ENCODE measurements at places on chromosomes 3 and 15.

GRCh38 chr3:112904786-112905185 lies 58.1 kb upstream of the CD200R1L start:
- no peak for DNase-seq

DNA sequence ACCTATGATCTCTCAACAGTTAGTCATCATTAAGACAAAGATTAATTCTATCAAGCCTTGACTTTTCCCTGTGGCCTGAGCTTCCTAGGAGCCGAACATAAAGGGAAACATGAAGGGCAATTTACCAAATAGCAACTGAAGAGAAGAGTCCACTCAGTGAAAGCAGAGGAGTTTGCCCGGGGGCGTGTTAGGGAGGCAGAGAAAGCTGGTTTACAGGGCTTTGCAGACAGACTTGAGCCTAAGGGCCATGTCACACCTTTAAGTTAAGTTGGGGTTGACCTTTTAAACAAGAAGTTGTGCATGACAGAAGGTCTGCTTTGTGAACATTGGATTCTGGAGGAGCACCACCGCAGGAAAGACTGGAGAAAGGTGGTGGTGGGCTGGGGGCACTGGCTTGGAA lies 701.8 kb upstream of the CFAP20DC start:
- DNase-seq = no peak

- no peak for DNase-seq
Measured at GRCh38 chr15:29593629-29594028, 228.6 kb downstream of the TJP1 start.

DNA sequence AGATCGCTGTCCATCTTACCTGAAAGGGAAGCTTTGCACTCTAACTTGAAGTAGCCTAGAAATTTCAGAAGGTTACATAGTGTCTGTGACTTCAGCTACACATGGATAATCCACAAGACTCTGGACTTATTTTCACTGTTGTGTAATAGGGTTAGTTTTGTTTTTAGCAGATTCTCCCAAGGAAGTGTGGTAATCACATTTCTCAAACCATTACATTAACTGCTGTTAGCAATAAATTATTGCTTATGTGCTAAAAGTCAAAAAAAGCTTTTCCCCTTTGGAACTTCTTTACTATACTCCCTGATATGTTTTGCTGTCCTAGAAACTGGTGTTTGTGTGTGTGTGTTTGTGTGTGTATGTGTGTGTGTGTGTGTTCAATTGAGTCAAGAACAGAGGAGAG lies 351.8 kb upstream of the TPRG1 start:
- no peak for DNase-seq

DNA sequence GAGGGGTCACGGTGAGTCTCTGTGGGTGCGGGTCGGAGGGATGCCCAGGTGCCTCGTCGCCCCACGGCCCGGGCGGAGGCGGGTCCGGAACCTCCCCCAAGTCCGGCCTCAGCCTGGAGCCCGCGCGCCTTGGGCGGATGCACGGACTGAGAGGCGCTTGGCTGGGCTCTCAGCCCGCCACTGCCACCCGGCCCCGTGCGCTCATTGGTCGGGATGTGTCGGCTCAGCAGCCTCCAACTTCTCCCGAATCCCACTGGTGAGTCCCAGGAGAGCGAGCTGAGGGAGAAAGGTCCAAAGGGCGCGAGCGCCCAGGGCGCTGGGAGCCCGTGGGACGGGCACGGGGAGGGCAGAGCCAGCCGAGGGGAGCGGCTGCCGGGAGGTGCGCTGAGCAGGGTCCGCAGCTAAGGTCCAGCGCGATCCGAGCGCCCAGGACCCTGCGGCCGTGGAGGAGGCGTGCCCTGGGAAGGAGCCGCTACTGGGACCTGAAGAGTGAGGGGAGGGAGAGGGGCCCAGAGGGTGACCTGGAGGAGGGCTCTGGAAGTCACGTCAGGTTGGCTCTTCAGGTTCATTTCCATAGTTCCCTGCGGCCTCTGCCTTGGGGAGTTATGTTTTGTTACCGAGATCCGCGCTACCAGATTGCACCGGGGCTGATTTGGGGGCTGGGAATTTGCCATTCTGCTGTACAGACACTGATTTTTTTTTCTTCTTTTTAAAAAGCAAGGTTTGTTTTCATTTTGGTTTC lies at the start of gene MME:
MME (plus strand) TSS at position 574 of the 742 bp plus-strand sequence. CDS start 3,849 bp downstream, outside the sequence.
- DNase-seq = no peak

GRCh38 chr15:58380280-58380945 lies 51.4 kb upstream of the LIPC start:
- DNase-seq = no peak

GRCh38 chr3:194664857-194665256 lies 7.1 kb downstream of the LSG1 start:
- DNase-seq = no peak

DNA sequence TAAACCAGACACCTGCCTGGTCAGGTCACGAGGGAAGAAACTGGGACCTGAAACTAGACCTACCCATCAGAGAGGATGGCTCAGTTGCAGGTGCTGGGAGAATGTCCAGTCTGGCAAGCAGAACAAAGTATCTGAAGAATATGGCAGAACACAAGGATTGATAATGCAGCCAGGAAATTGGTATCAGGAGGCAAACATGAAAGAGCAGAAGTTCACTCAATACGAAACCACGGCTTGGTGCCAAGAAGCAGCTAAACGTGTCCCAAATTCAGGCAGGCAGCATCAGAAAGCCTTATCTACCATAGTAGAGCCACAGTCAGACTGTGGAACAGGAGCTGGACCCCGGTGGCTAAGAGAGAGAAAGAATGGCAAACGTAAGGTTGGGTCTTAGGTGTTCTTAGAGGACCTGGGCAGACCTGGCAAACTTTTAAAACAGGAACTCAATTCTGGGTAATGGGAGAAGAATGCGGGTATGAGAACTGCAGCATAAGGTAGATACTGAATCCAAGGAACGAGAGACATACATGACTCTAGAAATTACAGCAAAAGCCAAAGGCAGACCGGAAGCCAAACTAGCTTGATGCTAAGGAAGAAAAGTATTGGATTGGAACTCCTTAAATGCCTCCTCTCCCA lies 169.0 kb upstream of the NECTIN3 start:
- DNase-seq = no peak

GRCh38 chr3:126208182-126208581 lies 27.8 kb upstream of the ALDH1L1 start:
- no peak for DNase-seq

- no peak for DNase-seq
Measured at GRCh38 chr3:134253475-134254226, 3.0 kb upstream of the RYK start.

- no peak for DNase-seq
Measured at GRCh38 chr3:45205126-45205525, 21.0 kb downstream of the TMEM158 start.

- DNase-seq = no peak
Measured at GRCh38 chr15:72338617-72339321, 18.8 kb upstream of the CELF6 start.

- DNase-seq = no peak
Measured at GRCh38 chr3:81788610-81789009, 27.2 kb upstream of the GBE1 start.

DNA sequence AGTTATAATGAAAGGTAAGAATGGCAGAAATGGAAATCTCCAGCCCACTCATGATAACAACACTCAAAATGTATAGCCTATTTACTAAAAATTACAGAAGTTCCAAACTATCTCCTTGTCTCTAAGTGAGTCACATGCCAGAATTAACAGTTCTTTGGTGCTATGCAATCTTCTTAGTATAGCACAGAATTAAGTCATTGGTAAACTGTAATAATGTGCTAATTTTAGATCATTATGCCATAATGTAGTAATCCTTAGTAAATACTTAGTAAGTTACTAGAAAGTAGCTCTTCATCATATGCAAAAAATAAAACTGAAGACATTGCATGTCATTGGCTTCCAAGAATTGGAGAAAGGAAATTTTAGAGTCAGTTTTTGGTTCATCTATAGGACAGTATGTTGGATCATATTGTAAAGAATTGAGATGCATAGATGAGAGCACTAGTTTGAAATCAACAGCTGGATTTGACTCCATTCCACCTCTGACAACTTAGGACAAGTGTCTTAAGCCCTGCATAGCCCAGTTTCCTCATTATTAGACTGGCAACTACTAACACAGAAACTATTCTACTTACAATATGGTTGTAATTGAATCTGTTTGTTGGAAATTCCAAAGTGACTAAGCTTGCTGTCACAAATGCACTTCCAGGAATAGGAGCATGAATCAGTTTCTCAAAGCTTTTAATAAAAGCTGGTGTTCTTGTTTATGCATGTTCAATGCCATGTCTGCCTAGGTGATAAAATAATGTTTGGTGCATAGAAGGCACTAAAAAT lies 40.1 kb upstream of the CD47 start:
- no peak for DNase-seq

DNA sequence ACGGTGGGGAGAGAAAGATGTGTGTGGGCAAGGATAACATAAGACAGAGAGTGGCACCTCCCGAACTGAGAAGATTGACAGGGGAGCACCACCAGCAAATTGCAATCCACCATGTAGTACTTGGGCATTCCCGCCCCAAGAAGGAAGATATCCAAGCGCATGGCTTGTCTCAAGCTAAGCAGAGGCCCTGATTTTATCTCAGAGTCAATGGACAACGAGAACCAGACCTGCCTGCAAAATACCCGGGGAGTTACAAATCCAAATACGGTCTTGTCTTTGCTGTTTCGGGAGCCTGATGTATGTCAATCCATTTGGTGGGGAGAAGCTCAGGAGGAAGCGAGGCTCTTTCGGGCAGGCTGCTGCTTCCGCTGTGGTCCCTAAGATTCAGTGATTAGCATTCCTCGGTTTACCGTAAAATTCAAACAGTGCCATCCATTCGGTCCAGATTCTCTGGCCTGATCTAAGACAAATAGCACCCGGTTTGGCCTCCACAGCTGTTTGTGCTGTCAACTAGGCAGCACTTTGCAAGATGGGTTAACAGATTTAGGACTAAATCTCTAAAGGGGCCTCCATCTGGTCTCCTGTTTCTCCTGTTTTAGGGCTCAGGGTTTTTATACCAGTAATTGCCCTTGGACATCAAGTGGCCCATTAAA lies 97.7 kb upstream of the WNT5A start:
- DNase-seq = no peak

GRCh38 chr3:42663581-42664437 lies 10.3 kb downstream of the ZBTB47 start:
- DNase-seq = no peak

DNA sequence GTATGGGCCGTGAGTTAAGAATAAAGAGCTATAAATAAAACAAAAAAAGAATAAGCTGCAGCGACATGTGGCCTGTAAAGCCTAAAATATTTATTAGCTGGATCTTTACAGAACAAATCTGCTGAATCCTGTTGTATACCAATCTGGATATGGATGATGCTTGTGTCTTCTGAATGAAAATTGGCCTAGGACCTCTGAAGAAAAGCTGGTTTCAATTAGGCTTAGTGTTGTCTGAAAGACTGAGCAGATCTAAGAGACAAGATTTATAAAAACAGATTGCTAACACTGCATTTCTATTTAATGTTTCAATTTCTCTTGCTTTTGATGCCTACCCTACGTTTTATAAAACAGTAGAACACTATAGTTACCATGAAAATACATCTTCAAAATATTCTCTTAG lies 57.9 kb downstream of the ST3GAL6 start:
- no peak for DNase-seq

DNA sequence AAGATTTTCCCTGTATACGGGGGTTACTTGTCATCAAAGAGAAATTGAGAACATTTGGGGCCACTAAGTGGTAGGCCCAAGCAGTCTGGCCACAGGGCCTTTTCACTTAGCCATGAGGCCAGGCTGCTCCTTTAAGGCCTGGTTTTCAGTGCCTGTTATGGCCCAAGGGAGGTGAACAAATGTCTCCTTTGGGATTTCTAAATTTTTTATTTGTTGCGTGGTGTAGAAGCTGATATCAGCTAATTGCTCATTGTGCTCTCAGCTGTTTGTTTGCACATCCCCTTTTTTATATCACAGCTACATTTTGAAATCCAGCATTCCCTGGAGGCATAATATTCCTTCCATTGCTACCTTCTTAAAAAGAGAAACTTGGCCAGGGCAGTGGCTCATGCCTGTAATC lies 48.5 kb downstream of the RLBP1 start:
- no peak for DNase-seq

GRCh38 chr15:40911141-40911540 lies 16.9 kb downstream of the VPS18 start:
- DNase-seq = no peak

DNA sequence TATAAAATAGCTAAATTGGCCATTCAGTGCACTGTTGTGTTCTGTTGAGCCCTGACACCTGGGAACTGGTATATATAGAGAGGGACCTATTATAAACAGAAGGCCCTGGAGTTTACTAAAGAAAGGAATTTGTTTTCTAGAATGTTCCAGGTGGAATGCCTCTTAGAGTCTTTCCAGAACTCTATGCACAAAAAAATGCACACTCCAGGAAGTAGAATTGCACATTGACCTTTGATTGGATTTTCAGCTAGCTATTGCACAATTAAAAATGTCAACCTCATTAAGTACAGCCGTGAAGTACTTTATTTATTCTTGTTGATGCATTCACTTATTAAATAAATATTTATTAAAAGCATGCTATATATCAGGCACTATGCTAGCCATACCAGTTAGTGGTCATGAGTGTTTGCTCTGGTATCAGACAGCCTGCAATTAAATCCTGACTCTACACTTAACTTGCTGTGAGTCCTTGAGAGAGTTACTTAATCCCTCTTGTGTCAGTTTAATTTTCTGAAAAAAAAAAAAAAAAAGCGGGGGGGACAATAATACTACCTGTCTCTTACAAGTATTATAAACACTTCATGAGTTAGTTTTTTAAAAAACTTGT lies 40.8 kb downstream of the NDUFB4 start:
- no peak for DNase-seq

- DNase-seq = no peak
Measured at GRCh38 chr15:79680720-79681119, 216.1 kb downstream of the MTHFS start.

- DNase-seq = no peak
Measured at GRCh38 chr3:189936201-189936945, 184.3 kb downstream of the P3H2 start.

DNA sequence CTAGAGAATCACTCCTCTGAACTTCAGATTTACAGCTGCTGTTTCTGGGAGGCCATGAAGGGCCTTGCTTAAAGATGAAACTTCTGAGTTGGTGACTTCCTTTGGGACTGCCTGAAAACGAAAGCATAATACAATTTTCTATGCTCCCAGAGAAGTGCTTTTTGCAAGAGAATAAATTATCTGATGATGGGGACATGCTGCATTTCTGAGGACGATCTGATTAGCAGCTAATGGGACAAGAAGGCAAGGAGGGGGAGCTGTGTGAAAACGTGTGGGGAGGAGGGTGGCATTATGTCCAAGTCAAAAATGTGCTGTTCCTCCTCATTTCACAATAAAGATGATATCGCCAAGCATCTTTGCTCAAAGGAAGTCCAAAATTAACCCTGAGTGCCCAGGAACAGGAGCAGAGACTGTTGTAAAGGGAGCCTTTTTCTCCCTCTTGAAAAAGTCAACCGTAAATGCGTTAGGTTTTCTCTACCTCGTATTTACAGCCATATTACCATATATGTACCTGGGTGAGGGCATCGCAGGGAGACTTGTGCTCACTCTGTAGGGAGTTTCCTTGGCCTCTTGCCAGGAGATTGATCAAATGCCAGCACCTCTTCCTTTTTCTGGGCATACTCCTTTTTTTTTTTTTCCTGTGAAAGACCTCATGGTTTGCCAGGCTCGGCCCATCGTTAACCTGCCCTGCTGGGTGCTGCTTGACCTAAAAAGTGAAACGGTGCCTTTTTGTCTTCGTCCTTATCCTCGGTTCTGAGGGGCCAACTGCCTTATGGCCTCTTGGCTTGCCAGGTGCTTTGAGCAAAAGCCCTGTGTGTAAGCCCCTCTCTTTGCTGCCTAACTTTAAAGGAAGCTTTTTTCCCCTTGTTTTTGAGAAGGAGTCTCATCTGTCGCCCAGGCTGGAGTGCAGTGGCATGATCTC lies 11.5 kb downstream of the ITPR1 start:
- DNase-seq = no peak

Data from stimulated activated naive CD4-positive, alpha-beta T cell treated with Interleukin-2 at 50 U/mL for 16 hours (primary cell).